ENCODE measurements at places on chromosomes 6 and 20.

- no peak overlapping the region for H3K27ac ChIP-seq
- DNase-seq, result peak; percentile 84
- H3K4me3 ChIP-seq, result no peak overlapping the region
- H3K36me3 ChIP-seq, result no peaks in the 10 kb centered on the region
- H3K27me3 ChIP-seq, result no peaks in the 10 kb centered on the region
- H3K4me1 ChIP-seq, result peaks cover 4% of the 10 kb centered on the region
These were observed 3.6 kb upstream of the MATN4 start for GRCh38 chr20:45311589-45312211.

DNA sequence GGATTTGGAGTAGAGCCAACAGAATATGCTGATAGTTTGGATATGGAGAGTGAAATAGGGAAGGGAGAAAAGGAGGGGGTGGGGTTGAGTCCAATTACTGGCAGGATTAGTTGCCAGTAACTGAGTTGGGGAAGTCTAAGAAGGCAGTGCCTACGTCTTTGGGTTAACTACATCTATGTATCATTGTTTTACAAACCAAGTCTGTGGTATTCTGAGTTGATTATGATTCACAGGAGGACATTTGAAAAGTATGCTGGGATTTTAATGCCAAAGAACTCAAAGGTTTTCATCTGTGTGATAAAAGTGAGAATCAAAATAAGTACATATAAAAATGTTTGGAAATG lies 14.7 kb downstream of the DSE start:
- no peak overlapping the region for H3K27ac ChIP-seq
- H3K4me1 ChIP-seq, result no peaks in the 10 kb centered on the region
- no peaks in the 10 kb centered on the region for H3K36me3 ChIP-seq
- H3K27me3 ChIP-seq, result no peaks in the 10 kb centered on the region
- no peak for DNase-seq

DNA sequence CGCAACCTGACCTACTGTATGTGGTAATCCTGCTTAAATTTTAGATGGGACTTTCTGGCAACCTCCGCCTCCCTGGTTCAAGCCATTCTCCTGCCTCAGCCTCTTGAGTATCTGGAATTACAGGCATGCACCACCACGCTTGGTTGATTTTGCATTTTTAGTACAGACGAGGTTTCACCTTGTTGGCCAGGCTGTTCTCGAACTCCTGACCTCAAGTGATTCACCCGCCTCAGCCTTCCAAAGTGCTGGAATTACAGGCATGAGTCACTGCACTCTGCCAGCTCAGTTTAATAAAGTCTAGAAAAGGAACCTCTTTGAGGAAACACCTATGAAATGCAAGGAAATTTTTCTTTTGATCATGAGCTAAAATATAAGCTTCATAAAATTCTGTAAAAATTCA lies 9.0 kb upstream of the PLCB4 start:
- DNase-seq, result no peak
- H3K4me3 ChIP-seq, result no peak overlapping the region
- H3K4me1 ChIP-seq, result no peaks in the 10 kb centered on the region

- H3K27me3 ChIP-seq, result no peaks in the 10 kb centered on the region
- no peak overlapping the region for H3K4me3 ChIP-seq
- DNase-seq, result no peak
These were observed 40.4 kb upstream of the SGK1 start for GRCh38 chr6:134358320-134358719.

DNA sequence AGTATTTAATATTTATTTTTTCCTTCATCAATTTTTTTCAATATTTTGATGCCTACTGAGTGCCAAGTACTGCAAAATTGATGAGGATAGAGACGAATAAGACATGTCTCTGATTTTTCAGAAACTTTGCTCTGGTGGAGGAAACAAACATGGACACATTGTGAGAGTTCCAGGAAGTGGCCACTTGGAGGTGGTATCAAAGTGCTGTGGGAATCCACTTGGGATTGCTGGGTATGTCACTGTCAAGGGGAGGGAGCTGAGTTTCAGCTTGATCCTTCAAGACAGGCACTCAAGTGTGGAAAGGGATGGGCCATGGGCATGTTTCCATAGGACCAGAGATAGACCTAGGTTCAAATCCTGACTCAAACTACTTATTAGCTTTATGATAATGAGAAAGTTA lies 24.5 kb upstream of the ABCC10 start:
- H3K27me3 ChIP-seq, result no peaks in the 10 kb centered on the region
- no peak for DNase-seq
- H3K36me3 ChIP-seq, result no peaks in the 10 kb centered on the region
- H3K4me3 ChIP-seq, result no peak overlapping the region
- no peak overlapping the region for H3K27ac ChIP-seq

DNA sequence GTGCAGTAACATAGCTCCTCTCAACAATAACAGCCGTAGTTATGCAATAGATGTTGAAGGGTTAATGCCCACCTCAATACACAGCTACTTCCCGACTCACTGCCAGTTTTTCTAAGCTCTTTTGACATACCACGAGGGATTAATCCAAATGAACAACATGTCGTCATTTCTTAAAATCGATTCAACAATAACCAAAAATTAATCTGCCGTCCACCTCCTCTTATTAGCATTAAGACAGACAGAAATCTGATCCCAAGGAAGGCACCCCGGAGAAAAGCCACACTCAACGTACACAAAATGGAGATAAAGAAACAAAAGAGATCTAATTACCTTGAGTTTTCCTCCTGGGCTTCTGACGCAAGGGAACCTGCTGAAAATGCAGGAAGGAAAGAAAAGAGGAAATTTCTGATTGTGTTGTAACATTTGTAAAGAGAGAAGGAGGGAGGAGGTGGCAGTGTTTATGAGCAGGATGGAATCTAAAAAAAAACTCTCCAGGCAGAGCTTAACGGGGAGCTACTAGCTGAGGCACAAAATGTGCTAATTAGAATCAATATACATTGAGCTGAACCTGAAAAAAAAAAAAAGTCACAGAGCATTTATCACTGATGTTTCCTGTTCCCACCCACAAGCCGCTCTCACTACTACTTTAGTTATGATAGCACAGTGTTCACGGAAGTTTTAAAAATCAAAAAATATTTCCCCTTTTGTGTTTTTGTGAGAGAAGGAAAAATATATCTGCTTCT lies 109.3 kb downstream of the IPCEF1 start:
- DNase-seq, result no peak
- no peak overlapping the region for H3K27ac ChIP-seq
- H3K27me3 ChIP-seq, result no peaks in the 10 kb centered on the region
- no peak overlapping the region for H3K4me3 ChIP-seq

Measured in Karpas-422 (cell line).